ENCODE measurements at places on chromosomes 6 and 20.

DNA sequence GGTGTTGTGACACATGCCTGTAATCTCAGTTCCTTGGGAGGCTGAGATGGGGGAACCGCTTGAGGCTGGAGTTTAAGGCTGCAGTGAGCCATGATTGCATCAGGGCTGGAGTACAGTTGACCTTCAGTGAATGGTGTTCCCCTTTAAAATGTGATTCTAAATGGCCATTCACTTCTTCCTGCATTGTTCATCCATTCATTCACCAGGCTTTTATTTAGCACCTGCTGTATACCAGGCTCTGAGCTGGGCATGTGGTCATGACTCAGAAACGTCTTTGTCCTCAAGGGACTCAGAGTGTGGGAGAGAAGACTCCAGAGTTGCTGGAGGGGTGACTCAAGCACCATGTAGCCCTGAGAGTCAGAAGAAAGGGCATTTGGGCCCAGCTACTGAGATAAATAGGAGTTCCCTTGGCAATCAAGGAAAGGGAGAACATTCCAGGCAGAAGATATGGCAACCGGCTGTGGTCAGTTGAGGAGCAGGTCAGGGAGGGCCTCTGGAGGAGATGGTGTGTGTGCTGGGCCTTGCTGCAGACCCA, 101.1 kb downstream of the DLGAP4 start:
- no peak for DNase-seq

- DNase-seq: no peak
These were observed 137.5 kb downstream of the UNC5CL start for GRCh38 chr6:40901322-40902055.

GRCh38 chr6:44008821-44009370, 118.4 kb downstream of the MRPL14 start:
- no peak for DNase-seq

DNA sequence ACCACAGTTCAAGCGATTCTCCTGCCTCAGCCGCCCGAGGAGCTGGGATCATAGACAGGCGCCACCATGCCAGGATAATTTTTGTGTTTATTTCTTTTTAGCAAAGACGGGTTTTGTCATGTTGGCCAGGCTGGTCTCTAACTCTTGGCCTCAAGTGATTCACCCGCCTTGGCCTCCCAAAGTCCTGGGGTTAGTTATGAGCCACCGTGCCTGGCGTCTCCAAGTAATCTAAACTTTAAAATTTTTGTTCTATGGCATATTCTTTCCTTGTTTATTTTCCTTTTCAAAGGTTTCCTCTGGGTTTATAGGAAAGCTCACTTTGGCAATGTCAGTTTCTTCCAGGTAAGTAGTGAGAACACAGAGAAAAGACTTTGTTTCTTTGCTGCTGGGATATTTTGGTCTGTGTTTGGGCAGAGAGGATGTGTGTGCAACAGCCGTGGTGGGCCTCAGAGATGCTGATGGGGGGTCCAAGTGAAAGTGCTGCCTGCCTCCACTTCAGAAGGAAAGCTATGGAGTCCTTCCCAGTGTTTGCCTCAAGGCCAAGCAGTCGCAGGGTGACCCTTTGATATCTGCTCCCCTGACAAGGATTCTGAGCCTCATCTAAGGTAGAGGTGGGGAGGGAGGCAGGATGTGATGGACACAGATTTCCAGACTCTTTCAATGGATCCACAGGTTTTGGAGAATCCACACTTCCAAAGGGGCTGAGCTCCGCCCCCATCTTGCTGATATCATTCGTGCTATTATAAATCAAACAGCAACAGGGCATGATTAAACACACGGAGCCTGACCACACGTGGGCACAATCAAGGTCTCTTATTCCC, 2.3 kb downstream of the LRP11 start:
- DNase-seq: no peak

- no peak for DNase-seq
These were observed 10.1 kb upstream of the CALHM6 start for GRCh38 chr6:116450769-116451740.

DNA sequence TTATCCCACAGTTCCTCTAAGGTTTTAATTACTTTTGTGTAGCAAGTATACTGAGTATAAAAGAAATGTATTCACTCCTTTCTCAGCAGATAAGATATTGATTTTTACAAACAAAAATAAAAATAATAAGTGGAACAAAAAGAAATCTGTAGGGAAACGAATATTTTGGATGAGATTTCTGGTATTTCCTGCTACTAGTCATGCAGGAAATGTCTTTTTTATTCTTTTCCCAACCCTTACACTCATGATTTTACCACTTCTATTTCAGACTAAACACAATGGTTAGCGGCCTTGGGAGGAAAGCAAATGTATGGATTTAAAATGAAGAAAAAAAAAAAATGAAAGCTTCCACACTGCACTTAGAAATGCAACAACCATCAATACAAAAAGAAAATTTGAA, 580.5 kb upstream of the MARCKS start:
- no peak for DNase-seq

- no peak for DNase-seq
These were observed 21.9 kb upstream of the KIAA0408 start for GRCh38 chr6:127481111-127481510.
